ENCODE measurements at places on chromosomes 11 and 22.

DNA sequence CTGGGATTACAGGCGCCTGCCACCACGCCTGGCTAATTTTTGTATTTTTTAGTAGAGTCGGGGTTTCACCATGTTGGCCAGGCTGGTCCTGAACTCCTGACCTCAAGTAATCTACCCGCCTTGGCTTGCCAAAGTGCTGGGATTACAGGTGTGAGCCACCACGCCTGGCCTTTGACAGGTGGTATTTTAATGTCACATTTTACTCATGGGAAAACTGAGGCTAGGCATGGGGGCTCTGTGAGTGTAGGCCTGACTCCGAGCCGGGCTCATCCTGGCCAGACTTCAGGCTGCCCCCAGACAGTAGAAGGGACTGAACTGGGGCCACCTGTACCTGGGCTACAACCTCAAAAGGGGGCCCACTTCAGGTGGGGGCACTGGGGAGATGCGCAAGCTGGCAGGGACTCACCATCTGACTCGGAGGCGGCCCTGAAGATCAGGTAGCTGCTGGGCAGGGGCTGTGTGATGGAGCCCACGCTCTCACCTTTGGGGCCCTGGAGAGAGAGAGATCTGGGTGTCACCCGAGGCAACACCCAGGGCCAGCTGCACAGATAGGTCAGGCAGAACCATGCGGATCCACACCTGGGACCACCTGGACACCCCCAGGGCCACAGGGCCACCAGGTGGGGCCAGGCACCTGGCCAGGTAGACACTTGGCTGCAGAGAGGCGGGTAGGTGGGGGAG lies 45.8 kb downstream of the OSBPL5 start:
- no peak for DNase-seq

GRCh38 chr11:94926698-94927237 lies 46.6 kb downstream of the CWC15 start:
- no peak for DNase-seq

- DNase-seq: no peak
These were observed 53.1 kb upstream of the SHISAL1 start for GRCh38 chr22:44365832-44366231.

DNA sequence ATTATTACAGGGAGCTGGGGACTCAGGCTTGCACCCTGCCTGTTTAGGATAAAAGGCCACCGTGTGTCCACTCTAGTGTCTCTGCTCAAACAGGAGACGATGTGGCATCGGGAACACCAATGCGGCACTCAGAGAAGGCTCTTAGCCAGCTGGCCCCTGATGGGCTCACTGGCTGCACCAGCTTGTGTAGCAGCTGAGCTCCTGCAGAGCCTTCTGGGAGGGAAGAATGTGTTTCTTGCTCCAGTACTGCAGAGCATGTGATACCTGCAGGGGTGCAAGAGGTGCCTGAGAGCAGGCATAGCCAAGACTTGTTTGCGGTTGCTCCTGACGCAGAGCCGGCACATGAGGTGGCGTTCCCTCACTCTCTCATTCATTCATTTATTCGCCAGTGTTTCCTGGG lies 44.4 kb upstream of the KCNQ1OT1 start:
- no peak for DNase-seq

- DNase-seq: no peak
These were observed 783.6 kb downstream of the BRD1 start for GRCh38 chr22:49044091-49044490.

DNA sequence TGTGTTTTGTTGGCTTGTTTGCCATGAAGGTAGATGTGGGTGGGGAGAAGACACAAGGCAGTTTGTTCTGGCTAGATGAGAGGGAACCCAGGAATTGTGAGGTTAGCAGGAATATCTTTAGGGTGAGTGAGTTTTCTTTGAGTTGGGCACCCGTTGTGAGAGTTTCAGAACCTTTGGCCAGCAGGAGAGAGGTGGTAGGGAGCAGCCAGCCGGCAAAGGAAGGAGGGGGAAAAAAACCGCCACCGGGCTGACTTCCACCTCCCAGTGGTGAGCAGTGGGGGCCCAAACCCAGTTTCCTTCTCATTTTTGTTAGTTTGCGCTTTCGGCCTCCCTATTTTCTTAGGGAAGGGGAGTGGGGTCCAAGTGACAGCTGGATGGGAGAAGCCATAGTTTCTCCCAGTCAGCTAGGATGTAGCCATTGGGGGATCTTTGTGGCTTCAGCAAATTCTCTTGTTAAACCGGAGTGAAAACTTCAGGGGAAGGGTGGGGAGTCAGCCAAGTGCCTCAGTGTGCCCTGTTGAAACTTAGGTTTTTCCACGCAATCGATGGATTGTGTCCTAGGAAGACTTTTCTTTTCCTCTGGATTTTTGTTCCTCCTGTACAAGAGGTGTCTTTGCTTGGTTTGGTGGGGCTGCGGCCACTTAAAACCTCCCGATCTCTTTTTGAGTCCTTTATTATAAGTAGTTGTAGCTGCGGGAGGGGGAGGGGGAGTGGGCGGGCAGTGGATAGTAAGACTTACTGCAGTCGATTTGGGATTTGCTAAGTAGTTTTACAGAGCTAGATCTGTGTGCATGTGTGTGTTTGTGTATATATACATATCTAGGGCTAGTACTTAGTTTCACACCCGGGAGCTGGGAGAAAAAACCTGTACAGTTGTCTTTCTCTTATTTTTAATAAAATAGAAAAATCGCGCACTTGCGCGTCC lies 1.1 kb upstream of the GCAT start:
- DNase-seq: no peak

DNA sequence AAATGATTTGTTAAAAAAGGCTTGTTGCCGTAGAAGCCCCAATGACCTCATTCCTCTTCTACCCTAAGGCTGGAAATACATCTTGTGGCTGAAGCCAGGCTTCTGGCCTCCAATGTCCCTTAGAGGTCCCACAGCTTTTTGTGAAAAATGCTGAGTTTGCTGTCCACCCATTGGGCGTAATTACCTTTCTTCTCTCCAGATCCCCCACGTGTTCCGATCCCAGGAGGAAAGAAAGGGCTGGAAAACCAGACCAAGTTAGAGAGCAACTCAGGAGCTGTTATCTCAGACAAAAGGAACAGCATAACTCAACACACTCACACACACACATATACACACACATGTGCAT lies 154.2 kb downstream of the MIAT start:
- no peak for DNase-seq

DNA sequence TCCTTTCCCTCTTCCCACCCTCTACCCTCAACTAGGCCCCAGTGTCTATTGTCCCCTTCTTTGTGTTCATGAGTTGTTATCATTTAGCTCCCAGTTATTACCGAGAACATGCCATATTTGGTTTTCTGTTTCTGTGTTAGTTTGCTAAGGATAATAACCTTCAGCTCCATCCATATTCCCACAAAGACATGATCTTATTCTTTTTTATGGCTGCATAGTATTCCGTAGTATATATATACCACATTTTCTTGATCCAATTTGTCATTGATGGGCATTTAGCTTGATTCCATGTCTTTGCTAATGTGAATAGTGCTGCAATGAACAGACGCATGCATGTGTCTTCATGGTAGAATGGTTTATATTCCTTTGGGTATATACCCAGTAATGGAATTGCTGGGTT lies 17.8 kb downstream of the C11orf71 start:
- no peak for DNase-seq

- DNase-seq: no peak
These were observed 92.1 kb upstream of the NARS2 start for GRCh38 chr11:78666675-78667160.

- no peak for DNase-seq
These were observed 22.4 kb downstream of the POU2AF1 start for GRCh38 chr11:111356660-111357048.

- DNase-seq: no peak
These were observed 16.1 kb downstream of the SELENOO start for GRCh38 chr22:50216684-50217520.

DNA sequence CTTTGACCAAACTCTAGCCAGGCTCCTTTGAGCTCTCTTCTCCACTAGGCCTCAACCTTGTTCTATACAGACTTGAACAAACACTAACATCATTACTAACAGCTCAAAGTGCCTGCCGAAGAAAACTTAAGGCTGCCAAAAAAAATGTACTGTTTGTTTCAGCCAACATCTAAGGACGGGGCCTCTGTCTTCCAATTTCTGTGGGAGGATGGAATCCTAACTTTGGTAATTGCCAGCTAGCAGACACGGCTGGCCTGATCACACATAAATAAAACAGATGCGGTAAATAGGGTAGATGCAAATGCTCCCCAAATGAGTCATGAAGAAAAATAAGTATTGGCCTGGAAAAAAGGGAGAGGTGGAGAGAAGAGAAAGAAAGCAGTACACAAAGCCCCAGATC lies 394.3 kb downstream of the TMEM135 start:
- DNase-seq: no peak

GRCh38 chr11:43685440-43685839 lies 4.9 kb downstream of the HSD17B12 start:
- no peak for DNase-seq

- DNase-seq: no peak
These were observed 98.3 kb downstream of the C11orf65 start for GRCh38 chr11:108369064-108369463.

DNA sequence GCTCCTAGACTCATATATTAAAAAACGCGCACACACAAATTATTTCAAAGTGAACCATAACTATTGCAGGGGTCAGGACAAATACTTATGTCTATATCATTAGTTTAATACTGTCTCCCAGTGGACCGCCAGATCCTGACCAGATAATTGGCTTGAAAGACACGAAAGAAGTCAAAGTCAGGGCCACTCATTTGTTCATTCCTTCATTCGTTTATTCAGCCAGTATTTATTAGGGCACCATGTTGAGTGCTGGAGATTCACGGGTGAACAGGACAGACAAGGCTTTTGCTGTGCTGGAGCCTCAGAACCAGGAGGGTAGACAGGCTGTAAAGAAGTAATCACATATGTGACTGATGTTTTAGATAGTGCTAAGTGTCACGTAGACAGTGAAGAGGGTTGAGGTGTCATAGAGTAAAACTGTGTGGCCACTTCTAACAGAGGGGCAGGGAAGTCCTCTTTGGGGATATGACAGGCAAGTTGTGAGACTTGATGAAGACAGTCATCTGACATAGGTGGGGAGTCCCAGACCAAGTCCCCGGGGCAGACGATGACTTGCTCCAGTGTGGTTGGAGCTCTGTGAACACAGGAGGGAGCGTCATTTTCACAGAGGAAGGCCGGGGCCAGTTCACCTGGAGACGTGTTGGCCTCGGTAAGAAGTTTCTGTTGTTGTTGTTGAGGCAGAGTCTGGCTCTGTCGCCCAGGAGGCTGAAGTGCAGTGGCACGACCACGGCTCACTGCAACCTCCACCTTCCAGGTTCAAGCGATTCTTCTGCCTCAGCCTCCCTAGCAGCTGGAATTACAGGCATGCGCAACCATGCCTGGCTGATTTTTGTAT lies 25.9 kb downstream of the RBX1 start:
- DNase-seq: no peak

DNA sequence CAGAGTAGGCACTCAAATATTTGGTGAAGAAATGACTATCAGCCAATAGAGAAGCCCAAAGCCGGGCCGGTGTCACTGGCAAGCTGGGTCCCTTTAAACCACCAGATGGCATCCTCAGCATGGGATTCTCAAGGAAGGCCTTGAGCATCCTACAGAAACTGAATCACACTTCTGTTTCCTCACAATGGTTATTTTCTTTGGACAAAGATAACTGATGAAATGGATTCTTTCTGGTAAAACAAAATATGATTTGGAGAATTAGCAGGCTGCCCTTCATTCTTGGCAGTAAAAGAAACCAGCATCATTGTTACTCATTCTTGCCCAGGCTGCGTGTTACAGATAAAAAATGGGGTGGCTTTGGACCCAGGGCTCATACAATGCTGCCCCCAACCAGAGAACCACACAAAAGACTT lies 30.3 kb upstream of the ASPHD2 start:
- DNase-seq: peak; percentile 29

DNA sequence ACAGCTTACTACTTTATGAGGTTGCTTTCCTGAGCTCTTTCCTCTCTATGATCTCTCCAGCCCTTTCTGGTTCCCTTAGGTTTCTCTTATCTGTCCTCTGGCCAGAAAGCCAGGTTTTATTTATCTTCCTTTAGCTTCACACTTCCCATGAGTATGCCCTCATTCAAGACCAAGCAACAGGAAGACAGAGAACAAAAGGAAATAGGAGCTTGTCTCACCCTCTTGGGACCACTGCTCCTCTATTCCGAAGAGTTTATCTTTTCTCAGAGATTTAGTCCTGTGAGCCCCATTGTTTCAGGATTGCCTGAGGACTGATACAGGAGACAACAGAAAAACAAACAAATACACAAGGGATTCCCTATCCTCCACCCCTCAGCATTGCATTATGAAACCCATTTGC lies 62.4 kb upstream of the CCDC179 start:
- DNase-seq: no peak

GRCh38 chr11:134942681-134943080 lies 530.6 kb upstream of the B3GAT1 start:
- no peak for DNase-seq

GRCh38 chr11:102495161-102496042 lies 35.1 kb downstream of the MMP7 start:
- peak; percentile 82 for DNase-seq

DNA sequence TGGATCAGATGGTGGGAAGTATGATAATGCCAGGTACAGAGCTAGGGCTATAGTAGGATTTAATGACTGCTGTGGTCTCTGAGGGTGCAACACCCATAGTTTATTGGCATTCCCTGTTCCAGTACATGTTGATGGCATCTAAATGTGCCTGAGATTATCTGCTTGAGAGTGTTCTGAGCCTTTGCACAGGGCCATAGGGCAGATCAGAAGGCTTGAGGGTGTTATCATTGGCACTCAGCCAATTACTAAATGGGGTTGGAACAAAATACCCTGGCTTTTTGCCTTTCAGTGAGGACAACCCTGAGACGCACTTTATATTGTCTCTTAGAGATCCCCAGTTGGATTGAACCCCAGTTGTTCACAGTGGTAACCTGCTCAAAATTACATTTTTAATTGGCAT lies 6.7 kb downstream of the SLC5A12 start:
- no peak for DNase-seq

DNA sequence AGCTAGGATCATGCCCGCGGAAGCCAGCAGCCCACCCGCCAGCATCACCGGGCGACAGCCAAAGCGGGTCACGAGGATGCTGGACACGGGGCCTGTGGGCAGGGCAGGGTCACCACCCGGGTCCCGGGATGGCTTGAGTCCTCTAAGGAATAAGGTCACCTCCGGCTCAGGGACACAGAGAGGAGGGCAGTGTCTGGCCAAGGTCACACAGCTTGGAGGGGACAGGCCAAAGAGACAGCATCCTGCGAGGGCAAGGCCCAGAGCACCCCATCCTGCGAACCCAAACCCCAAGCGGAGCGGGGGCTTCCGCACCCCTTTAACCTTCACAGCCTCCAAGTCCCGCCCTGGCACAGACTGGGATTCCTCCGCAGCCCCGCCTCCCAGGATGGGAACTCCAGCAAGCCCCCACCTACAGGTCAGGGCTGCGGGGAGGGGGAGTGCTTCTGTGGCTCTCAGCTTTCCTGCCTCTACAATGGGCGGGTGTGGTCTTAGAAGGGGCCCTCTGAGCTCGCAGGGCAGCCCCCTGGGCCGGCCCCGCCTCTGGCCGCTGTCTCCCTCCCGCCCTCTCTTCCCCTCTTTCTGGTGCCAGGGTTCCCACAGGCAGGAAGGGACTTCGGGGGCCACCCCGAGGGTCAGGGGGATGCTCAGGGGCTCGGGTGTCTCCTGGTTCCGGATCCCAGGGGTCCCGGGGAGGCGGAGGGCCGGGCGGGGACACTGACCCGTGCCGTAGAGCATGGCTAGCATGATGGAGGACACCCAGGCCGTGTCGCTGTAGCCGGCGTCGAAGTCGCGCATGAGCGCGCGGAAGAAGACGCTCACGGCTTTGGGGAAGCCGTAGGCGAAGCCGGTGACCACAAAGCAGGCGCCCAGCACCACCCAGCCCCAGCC lies 1.8 kb downstream of the SLC16A8 start:
- no peak for DNase-seq

- DNase-seq: no peak
These were observed 39.4 kb upstream of the SEPTIN5 start for GRCh38 chr22:19674929-19675253.
